Stimulated activated CD8-positive, alpha-beta memory T cell treated with anti-CD3 and anti-CD28 coated beads, Interleukin-4, amount 100 ng/mL, for 1 hour (primary cell): ENCODE measurements at places on chromosomes 13 and 19.

- DNase-seq = no peak
Measured at GRCh38 chr13:100130092-100130491, 41.2 kb downstream of the PCCA start.

- DNase-seq = no peak
Measured at GRCh38 chr13:30423891-30424290, 1.6 kb downstream of the UBE2L5 start.

DNA sequence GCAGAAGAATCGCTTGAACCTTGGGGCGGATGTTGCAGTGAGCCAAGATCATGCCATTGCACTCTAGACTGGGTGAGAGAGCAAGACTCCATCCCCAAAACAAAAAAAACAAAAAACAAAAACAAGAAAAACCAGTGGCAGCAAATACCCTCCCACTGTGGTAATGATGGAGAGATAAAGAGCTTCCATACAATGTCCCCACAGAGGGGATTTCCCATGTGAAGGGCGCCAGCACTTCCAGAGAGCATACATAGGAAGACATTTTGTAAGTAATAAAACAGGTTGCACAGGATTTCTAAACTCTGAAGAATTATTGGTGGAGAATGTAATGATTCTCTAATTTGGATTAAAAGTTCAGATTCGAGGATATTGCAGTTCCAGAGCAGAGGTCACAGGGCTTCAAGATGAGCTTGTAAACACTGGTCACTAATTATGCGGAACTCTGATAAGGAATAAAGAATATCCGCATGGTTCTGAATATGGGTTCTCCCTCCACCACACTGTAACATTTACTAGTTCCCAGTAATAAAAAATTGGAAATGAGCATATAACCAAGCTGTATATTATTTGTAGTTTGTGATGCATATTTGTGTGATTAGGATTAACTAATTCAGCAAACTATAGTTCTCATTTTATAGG is 290.1 kb upstream of the SLC10A2 start:
- DNase-seq = no peak

- no peak for DNase-seq
Measured at GRCh38 chr13:99481366-99481765, 19.9 kb upstream of the TM9SF2 start.

GRCh38 chr19:9321338-9321737 is 2.6 kb upstream of the ZNF559 start:
- DNase-seq = no peak

DNA sequence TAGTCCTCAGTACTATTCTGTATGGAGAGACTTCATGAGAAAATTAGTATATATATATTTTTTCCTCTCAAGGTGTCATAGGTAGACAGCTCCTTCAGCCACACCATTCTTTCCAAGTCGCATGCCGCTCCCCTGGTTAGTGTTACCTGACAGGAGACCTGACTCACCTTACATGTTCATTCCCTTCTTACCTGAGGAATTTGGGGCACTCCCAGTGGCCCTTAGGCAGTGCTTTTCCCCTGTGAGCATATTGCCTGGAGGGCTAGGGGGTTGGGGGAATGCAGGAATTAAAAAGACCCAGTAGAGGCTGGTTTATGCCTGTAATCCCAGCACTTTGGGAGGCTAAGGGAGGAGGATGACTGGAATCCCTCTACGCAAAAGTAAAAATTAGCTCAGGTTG is 9.0 kb upstream of the ACTN4 start:
- DNase-seq = no peak

- DNase-seq = peak; percentile 26
Measured at GRCh38 chr13:27359199-27359821, 65.1 kb upstream of the GTF3A start.

DNA sequence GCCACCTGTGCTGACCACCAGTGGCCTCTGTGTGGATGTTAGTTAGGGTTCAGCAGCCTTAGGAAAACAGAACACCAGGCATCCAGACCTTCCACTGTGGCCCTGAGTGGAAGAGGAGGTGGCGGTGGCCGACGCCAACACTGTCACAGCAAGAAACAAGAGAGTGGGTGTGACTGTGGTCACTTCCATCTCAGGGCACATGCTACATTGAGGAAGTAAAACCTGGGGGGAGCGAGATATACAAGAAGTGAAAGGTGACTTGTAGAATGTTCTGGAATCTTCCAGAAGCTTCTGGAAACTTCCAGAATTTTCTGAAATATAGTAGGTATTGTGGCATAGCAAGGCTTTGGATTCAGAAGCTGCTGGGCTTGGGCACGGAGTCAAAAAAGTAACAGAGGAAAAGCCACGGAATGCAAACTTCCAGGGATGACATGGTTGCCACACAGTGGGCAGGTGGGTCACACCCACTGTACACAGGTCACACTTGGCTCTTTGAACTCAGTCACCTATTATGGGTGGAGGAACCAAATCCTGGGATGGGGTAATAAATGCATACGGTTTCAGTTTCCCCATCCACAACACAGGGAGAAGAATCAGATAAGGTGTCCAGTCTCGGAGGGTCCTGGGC is 24.3 kb downstream of the GNG7 start:
- no peak for DNase-seq

GRCh38 chr19:45607071-45608029 is 5.3 kb upstream of the GPR4 start:
- DNase-seq = no peak

GRCh38 chr19:54311486-54311885 is 1.5 kb downstream of the LILRA5 start:
- no peak for DNase-seq

DNA sequence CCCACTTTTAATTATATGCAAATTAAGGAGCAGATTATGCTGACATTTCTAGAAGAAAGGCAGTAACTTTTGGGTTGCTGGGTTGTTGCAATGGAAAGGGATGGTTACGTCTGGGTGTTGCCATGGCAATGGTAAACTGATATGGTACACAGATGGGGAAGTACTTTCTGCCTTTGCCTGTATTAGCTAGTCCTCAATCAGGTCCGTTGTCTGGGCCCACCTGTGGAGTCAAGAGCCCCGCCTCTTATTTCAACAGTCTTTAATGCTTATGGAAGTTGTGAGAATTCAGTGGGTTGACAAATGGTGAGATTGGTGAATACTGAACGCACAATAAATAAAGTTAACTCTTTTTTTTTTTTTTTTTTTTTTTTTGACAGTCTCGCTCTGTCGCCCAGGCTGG is 30.6 kb upstream of the DPP9 start:
- no peak for DNase-seq
